Cardiac septum (tissue), 1 donor: ENCODE measurements at places on chromosomes 2 and 18.

DNA sequence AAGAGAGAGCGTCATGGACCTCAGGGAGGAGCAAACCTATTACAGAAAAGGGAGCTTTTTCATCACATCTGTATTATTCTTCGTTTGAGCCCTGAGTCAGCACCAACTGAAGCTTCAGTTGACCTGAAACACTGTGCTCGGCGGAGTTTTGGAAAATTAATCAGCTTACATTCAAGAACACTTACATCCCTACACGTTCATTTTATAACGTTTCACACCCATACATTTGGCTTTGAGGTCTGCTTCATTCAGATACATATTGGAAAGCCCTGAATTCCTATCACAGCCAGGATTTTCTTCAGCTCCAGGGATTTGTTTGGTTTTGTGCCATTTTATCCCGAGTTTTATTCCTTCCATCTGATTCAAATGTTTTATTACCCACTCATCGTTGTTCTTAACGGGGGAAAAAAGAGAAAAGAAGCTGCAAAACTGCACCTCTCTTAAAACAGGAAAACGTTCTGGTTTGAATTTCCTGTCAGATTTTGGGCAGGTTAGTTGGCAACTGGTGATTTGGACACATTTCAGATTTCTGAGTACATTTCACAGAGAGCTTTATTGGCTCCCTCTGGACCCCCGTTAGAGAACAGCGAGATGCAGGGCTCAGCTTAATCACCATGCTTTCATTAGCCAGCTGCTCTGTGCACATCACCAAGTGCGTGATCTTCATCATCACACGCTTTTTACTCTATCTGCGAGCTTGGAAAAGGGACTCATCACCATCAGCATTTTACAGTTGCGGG, 88.8 kb downstream of the CDC42EP3 start:
- no peak for DNase-seq

DNA sequence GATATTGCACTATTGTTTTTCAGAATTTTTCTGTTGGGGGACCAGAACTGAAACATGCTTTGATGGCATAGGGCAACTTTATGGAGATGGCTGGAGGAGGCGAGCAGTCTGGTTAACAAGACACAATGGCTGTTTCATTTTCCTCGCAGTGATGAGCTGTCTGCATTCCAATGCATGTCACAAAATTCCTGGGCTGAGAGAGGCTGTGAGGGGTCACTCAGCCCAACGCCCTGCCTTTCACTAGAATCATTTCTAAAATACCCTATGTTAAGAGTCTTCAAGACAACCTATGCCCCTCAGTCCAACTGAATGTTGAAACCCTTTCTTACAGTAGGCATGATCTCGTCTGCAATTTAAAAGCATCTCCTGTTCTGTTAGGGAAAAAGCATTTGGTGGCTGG, 1090.0 kb downstream of the BCL11A start:
- no peak for DNase-seq

GRCh38 chr2:236545248-236545658, 24.4 kb upstream of the ACKR3 start:
- no peak for DNase-seq

- DNase-seq: no peak
These were observed 84.0 kb upstream of the BOD1L2 start for GRCh38 chr18:57062844-57063243.

DNA sequence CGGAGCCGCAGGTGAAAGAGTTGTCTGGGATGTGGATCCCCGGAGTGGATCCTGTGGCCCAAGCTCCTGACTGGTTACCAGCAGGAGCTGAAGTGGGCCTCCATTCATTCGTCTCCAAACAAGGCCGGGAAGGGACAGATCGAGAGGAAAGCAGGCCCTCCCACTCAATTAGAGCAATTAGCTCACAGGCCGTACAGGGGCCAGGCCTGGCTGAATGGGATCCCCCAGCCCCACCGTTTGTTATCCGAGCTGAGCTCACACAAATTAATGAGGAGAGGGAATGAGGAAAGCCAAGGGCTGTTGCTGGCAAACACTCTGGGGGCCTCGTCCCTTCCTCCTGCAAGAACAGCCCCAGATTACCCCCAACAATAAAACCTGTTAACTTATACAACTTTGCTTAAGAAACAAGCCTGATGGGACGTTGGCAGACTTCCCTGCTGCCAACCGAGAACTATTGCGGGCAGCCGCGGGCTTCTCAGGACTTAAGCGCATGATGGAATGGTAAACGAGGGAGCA, 338.0 kb downstream of the BCL11A start:
- no peak for DNase-seq

GRCh38 chr2:187994464-187995331, 297.0 kb upstream of the GULP1 start:
- DNase-seq: no peak

DNA sequence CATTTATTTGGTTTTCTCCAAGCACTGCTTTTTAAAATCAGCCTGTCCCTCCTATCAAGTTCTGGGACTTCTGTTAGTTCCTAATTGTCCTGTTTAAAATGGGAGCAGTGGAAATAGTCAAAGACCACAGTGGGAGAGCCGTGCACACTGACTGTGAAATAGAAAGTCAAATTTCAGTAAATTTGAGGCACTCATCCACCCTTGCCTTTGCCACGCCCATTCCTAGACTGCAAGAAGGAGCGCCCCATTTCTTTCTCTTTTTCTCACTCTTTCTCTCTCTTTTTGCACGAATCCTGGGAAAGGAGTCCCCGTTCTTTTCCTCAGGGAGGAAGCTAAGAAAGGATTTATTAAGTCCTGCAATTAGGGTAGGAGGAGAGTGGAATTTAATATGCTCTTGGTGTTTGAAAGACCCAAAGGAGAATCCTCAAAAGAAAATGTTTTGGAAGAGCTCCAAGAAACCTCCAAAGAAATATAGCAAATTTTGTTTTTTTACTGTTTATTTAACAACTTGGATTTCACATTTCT, 7.5 kb downstream of the COL6A3 start:
- no peak for DNase-seq

DNA sequence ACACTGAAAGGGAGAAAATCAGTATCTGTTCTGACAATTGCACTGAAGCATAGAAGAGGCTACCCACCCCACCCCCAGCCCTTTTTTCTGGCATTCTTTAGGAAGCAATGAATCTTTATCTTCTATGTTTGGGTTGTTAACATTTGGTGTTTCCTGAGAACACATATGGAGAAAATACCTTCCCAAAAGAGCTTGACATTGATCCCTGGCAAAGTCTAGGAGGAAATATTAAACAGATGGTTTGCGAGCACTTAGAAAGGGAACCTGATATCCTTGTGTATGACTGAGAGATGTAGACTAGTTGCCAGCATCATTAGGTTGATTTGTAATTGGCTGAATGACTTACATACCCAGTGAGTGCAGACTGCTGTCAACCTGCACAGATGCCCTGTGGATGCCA, 42.9 kb downstream of the DOK1 start:
- no peak for DNase-seq

GRCh38 chr2:96102596-96103186, 13.7 kb downstream of the ADRA2B start:
- peak; percentile 3 for DNase-seq

GRCh38 chr2:233546101-233546500, 20.5 kb downstream of the USP40 start:
- no peak for DNase-seq

- DNase-seq: no peak
These were observed 119.8 kb downstream of the PLB1 start for GRCh38 chr2:28615706-28616105.

DNA sequence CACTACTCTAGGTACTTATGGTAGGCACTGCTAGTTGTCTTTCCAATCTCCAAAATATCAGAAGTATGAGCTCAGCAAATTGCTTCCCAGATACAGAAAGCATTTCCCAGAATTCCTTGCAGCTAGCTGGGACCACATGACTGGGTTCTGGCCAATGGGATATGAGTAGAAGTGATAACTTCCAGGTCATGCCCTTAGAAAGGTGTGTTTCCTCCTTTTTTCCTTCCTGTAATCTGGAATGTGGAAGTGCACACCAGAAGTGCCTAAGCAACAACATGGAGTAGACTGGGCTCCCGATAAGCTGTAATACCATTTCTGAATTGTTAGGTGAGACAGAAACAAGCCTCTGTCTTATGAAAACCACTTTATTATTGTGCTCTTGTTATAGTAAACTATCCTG, 279.8 kb downstream of the ZNF385B start:
- no peak for DNase-seq

GRCh38 chr2:58063641-58064040, 17.0 kb downstream of the VRK2 start:
- no peak for DNase-seq

DNA sequence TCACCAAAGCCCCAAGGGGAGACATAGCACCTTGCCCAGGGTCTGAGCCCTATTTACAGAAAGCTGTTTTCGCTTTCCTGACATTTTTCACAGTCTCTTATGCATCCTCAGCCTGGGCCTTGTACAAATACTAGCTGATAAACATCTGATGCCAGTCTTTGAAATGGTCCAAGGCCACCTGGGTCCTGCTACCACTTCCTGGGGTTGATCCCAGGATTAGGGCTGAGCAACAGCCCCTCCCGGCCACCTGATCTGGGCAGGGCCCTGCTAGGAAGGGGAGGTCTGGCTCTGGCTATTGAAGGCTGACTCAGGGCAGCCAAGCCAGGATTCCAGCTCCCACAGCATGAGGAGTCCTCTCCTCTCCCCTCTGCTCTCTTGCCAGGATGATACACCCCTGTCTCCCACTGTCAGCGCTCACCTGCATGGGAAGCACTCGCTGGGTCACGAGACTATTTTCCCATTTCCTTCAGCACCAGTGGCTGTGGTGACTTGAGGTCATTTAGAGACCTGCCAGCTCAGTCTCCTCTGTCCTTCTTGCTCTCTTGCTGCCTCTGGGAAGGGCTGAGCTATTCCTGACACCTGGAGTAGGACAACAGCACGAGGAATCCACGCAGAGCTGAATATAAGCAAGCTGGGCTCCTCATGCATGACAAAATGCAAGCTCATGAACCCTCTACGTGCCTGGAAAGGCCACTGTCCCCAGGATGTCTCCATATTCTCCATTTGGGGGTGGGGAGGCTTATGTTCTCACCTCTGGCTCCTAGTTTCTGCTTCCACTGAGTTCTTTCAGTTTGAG, 53.0 kb upstream of the LGALSL start:
- no peak for DNase-seq

GRCh38 chr2:236959036-236959435, 126.7 kb upstream of the COPS8 start:
- DNase-seq: no peak

- DNase-seq: no peak
These were observed 35.0 kb downstream of the RTN4 start for GRCh38 chr2:55014962-55015939.

- no peak for DNase-seq
These were observed 64.8 kb upstream of the GALNT5 start for GRCh38 chr2:157192445-157193423.

DNA sequence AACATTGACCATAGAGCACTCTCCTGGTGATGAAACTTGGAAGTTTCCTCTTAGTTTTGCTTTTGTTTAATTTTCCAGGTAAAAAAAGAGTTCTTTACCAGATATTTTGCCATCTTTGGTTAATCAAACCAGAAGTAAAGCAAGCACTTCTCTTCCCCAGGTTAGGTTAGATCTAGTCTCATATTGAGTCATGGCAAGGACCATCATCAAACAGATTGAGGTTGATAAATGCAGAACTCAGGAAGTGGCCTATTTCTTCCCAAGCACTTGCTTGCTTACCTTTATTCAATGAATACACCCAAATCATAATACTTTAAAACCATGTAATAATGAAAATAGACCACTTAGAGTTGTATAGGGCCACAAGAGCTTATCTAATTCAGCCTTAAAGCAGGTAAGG, 23.4 kb downstream of the DNAH6 start:
- no peak for DNase-seq

DNA sequence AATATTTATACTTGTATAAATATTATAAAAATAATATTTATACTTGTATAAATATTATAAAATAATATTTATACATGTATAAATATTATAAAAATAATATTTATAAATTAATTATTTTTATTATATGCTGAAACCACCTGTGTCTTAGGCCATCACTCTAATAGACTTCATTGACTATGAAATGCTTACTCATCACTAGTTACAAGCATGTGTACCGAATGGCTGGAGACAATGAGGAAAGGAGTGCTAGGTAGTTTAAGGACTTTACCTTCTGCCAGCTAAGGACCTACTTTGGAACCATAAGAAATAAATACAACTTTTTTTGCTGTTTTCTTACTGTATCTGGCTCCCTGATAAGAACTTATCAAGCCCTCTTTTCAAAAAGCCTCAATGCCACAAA, 228.8 kb downstream of the LRRTM1 start:
- no peak for DNase-seq

- peak; percentile 76 for DNase-seq
These were observed 42.2 kb downstream of the TPO start for GRCh38 chr2:1455466-1455865.

GRCh38 chr2:101306410-101306809, 2.1 kb downstream of the RNF149 start:
- DNase-seq: no peak

GRCh38 chr2:235330775-235331451, 162.9 kb upstream of the AGAP1 start:
- DNase-seq: no peak

- DNase-seq: peak; percentile 73
These were observed 15.6 kb upstream of the NFATC1 start for GRCh38 chr18:79379931-79380815.

GRCh38 chr2:224596289-224596688, 11.1 kb upstream of the CUL3 start:
- DNase-seq: no peak
